ENCODE measurements at places on chromosomes 2 and 18.

GRCh38 chr2:1590596-1591460, 153.5 kb downstream of the PXDN start:
- peak; percentile 79 for DNase-seq

GRCh38 chr2:80459028-80459427, 154.5 kb upstream of the LRRTM1 start:
- no peak for DNase-seq

- DNase-seq: peak; percentile 54
Observed at GRCh38 chr2:43180897-43181296, 45.5 kb downstream of the ZFP36L2 start.

- no peak for DNase-seq
Observed at GRCh38 chr18:25518716-25519053, 166.7 kb upstream of the ZNF521 start.

GRCh38 chr2:99880148-99880963, 262.0 kb downstream of the AFF3 start:
- no peak for DNase-seq

GRCh38 chr2:235776531-235776930, 282.7 kb downstream of the AGAP1 start:
- DNase-seq: no peak

DNA sequence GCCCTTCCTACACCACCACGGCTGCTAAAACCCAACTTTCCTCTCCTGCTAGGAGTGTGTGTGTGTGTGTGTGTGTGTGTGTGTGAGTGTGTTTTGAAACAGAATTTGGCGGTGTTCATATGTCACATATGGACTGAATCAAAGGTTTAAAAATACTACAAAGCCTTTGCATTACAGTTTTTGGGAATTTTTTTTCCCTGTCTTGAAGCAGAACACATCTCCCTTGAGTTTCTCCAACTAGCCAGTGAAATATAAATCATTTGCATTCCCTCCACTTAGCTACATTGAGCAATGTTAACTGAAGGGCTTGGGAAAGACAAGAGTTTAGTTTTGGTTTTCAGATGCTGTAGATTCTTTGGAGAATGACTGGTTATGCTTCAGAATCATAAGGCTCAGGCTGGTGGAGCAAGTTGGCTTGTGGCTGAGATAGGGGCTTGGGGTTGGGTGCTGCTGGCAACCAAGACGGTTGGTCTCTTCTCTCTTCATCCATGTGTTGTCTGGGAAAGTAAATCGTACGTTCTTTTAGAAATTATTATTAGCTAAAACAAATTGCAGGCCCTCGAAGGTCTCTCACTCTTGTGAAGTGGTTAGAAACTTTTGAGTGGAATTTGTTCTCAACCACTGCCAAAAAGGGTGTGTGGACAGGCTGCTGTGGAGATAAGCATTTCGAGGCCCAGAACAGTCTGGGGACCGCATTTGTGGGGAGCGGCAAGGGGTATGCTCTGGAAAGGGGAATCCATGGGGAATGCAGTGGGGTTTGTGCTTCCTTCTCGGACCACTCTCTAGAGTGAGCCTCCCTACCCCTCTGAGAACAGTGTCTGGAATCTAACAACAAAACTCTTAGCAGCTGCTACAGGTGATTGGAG, 1.4 kb downstream of the NRP2 start:
- peak; percentile 58 for DNase-seq

DNA sequence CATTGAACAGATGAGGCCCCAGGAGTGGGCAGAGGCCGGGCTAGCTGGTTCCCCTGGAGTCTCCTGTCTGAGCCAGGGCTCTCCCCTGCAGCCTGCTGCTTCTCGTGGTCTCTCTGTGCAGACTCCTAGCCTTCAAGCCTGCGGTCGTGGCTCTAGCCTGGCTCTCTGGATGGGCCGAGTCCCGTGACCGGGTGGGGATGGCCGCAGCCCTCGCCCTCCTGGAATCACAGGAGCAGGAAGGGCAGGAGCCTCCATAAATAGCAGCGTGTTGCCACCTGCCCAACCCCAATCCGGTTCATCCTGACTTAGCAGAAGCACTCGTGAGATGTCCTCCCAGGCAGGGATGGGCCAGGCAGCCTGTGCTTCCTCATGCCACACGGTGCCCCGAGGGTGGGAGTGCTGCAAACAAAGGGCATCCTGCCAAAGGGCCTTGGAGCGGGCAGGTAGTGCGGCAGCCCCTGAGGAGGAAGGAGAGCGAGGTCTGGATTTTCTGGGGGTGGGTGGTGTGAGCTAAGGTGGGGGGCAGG, 43.9 kb downstream of the FOSL2 start:
- DNase-seq: no peak

- no peak for DNase-seq
Observed at GRCh38 chr2:39632876-39633275, 32.8 kb upstream of the TMEM178A start.

- DNase-seq: peak; percentile 60
Observed at GRCh38 chr2:30691948-30692828, 115.1 kb downstream of the CAPN13 start.

DNA sequence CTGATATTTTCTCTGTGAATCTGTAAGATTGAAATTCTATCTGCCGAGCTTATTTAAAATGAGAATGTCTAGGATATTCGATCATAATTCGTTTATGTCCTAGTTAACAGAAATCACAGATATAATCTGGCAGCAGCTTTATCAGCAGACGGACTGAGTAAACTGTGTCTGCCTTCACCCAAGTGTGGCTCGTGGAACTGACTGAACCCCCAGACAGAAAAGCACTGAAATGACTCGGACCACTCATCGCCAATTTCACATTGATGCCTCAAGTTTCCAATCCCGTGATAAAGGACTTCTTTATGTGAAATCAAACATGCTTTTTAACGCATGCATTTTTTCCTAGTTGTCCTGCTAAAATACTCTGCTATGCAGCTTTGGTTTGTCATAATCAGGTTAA, 15.9 kb downstream of the TNFRSF11A start:
- no peak for DNase-seq

GRCh38 chr2:112936927-112937232, 25.9 kb downstream of the IL37 start:
- no peak for DNase-seq

DNA sequence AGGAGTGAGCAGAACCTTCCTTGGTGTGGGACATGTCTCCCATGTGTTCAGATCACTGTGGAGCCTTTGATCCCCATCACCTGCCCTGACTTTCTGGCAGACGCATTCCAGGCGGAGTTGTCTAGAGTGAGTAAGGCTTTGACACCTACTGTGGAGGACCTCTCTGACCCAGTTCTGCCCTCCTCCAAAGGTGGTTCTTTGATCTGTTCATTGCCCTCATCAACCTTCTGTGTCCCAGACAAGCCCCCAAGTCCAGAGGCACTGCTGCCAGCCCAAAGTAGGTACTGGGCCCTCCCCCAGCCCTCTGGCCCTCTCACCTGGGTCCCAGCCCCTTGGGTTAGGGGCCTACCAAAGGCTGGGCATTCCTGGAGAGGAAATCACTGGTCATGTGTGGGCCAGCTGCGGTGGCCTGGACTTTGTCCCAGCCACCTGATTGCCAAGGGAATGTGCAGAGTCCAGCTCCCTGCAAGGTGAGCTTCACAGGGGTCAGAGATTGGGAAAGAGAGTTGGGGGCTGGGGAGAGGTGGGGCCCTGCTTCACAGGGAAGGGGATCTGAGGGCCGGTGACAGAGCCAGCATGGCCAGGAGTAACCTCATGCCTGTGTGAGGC, 12.1 kb upstream of the FAHD2A start:
- DNase-seq: peak; percentile 29

DNA sequence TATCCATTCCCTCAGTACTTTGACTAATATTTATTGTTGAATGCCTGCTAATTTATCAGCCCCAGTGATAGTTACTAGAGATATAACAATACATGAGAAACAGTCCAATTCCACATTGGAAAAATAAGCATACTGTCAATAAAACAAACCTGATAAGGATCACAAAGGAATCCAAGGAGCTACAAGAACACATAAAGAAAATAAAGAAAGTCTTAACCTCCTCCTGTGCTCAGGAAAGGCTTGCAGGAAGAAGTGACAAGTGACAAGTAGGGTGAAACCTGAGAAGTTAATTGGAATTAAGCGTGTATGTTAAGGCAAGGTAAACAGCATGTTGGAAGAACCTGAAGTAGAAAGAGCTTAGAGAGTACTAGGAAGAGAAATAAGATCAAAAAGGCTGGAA, 20.3 kb upstream of the ASNSD1 start:
- DNase-seq: no peak

DNA sequence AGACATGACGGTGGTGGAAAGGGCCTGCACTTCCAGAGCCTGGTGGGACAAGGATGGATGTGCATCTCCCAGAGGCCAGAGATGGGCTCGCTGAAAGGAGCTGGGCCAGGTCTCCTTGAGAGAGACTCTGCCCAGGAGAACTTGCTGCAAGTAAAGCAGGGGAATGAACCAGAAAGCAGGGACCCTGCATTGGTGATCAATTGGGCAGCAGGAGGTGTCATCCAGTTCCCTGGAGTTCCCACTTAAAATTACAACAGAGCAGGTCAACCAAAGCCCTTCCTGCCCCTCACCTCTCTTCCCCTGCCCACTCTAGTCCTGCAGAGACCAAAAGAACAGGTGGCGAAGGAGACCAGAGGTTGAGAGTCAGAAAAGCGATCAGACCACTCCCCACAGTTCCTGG, 69.7 kb upstream of the CAB39 start:
- DNase-seq: peak; percentile 24

DNA sequence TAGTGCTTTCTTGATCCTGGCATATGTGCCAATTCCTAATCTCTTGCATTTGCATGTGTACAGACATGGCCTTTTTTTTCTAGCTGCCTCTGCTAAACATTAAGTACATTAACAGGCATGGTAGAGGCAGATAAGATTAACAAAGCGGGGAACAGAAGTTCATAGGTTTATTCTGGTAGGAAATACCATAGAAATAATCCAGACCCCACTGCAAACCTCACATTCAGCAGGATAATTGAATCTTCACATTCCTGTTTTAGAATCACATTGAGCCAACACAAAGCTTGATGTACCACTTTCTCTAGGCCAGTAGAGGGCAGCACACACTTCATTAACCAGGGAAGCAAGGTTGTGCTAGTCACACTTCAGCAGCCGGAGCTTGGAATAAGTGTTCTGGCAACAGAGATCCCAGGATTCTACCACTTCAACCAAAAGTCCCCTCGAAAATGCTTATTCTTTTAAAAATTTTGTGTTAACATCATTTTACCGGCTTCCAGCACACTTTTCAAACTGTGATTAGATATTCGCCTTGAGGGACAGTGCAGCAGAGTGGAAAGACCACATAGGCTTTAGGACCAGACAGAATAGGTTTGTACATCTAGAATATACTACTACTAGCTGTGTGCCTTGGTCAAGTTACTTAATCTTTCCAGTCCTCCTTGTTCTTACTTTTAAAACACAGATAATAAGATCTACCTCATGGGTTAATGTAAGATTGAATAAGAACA, 420.2 kb upstream of the CHST9 start:
- peak; percentile 85 for DNase-seq

DNA sequence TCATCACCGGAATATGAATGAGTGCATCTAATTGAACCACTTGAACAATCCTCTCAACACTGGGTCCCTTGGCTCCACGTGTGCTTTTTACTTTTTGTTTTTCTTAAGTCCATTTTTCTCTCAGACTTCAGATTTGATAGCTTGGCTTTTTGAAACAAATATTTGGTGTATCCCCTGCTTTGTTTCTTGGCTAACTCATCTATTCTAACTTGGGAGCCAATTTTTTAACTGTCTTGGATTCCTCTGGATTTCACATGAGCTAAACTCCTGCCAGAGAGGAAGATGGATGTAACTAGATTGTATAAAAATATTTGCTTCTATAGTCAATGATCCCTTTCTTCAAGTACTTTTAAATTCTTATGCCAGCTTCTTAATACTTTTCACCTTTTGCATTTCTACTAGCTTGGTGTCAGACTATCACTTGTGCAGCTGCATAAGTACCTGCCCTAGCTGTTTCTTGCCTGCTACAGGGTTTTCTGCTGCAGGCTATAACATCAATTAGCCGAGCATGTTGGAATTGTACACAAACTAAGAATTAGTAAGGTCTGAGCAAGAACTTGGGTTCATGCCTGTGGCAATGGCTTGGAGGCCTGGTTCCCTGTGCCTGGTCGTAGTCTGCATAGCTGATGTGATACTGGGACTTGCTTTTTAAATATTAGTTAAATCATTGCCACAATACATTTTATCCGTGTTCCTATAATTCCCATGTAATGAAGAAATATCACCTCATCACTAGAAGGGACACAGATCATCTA, 281.5 kb downstream of the EN1 start:
- no peak for DNase-seq

DNA sequence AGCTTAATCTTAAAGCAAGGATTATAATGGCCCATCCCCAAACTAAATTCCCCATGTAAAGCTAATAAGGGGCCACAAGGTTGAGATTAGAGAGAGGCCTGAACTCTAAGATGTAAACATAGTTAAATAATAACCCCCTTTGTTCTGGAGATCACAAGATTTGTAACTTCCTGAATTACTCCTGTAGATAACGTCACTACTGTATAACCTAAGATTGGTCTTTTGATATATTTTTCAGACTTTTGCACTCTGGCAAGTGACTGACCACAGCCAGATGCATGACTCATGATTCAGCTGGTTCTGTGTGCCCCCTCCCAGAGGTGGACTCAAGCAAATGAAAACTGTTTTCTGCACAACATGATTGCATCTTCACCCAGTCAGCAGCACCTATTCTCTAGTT, 686.0 kb upstream of the DDX18 start:
- no peak for DNase-seq

DNA sequence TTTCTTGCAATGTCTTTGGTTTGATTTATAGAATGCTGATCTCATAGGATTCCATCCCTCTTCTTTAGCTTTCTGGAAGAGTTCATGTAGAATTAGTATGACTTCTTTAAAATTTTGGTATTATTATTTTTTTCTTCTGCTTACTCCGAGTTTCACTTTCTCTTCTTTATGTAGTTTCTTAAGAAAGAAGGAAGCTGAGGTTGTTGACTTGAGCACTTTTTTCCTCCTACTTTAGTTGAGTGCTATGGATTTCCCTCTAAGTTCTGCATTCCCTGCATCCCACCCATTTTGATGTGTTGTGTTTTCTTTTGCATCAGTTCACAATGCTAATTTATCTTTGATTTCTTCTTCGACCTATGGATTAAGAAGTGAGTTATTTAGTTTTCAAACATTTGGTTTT, 78.9 kb upstream of the SPRED2 start:
- DNase-seq: no peak

GRCh38 chr18:57956491-57956890, 87.5 kb upstream of the NEDD4L start:
- no peak for DNase-seq

GRCh38 chr2:234257859-234258561, 207.5 kb downstream of the SPP2 start:
- DNase-seq: peak; percentile 89

DNA sequence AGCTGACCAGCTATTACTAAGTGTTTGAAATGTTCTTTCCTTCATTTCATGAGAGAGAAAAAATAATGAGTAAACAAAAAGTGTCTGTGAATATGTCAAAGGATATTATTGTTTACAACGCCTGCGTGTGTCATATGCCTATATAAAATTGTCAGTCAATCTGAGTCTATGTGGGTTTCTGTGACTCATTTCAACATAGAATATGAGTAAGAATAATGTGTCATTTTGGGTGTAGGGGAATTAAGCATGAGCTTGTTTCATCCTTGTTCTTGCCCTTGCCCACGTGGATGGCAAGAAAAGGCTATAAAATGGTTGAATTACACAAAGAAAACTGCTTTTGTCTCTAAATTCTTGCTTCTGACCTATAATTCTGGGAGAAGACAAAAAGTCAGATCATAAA, 466.0 kb downstream of the PTH2R start:
- no peak for DNase-seq

- DNase-seq: no peak
Observed at GRCh38 chr2:105768961-105769452, 24.3 kb downstream of the NCK2 start.

Data from endodermal cell (in vitro differentiated cells).